NCI-H1092 (cell line): ENCODE measurements at places on chromosomes 1 and 21.

GRCh38 chr1:220652995-220653394 is 37.2 kb upstream of the C1orf115 start:
- no peak for DNase-seq

DNA sequence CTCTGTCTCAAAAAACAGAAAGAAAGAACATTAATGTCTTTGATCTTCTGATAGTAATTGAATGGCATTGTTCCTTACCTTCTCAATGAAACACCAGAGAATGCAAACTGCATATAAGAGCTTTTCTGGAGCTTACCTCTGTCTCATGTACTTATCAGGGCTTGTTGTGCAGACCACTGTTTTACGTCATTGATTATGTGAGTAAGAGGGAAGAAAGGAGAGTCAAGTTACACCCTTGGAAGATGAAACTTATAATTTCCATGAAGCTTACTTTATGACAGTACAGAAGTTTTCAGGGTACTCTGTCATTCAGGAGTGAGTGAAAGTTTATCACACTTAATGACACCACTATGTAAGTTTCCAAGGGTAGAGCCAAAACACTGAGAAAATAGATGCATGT is 49.0 kb upstream of the MAB21L3 start:
- DNase-seq = no peak

- DNase-seq = no peak
These were observed 64.0 kb upstream of the KCNK2 start for GRCh38 chr1:215018555-215018954.

DNA sequence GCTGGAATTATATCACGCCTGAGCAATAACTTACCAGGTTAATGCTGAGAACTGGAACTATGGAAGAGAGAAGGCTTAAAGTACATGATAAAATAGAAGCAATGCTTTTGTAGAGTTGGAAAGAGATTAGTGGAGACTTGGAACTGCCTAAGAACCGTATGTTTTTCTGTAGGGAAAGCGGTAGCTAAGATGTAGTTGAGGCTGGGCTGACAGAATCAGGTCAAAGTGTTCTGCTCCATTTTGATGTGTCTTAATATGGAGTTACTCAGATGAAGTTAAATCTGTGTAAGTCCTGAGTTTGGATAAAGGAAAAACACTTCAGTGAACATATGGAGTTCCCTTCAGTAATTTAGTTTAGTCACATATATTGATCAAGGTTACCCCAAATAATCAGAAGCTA is 860.9 kb upstream of the CXADR start:
- DNase-seq = no peak

- DNase-seq = no peak
These were observed 35.5 kb downstream of the SLC26A9 start for GRCh38 chr1:205907794-205908193.

DNA sequence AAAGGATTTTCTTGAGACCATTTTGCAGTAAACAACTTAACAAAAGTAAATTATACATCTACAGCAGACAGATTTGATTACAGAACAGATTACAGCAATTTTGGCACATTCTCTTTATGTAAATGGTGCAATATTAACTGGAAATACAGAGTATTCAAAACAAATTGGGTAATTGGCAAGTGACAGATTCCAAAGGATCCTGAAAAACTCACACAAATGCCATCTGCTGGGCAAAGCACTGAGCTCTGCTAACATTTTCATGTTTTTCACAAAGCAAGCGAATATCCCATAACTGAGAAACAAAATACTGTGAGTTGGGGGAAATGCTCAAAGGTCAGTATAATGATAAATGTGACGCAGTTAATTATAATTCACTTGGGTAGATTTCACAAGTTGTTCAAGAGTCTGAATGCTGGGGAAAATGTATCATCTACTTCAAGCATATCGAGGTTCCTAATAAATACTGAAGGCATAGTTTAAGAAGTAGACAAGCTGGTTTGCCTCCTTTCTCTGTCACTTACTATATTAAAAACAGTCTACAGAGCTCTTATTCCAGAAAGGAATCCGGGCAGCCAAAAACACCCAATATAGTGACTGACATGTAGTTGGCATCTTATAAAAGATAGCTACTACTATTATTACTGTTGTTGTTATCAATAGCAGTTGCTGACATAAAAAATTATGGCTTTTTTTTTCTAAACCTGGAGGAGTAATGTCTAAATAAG is 75.8 kb upstream of the SDC3 start:
- no peak for DNase-seq

GRCh38 chr1:96519851-96520578 is 201.6 kb upstream of the PTBP2 start:
- no peak for DNase-seq

DNA sequence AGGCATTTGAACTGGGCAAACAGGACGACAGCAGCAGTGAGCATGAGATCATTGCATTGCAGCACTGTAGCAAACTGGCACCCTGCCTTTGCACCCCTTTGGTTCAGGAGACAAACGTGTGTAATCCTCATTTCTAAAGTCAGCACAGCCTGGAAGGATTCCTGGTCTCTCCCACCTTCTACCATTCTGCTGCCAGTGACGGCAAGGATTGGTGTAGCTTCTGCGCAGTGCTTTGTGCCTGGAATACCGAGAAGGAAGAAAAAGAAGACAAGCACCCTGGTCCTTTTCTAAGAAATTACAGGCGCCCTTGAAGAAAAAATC is 805.3 kb downstream of the USP25 start:
- peak; percentile 55 for DNase-seq

DNA sequence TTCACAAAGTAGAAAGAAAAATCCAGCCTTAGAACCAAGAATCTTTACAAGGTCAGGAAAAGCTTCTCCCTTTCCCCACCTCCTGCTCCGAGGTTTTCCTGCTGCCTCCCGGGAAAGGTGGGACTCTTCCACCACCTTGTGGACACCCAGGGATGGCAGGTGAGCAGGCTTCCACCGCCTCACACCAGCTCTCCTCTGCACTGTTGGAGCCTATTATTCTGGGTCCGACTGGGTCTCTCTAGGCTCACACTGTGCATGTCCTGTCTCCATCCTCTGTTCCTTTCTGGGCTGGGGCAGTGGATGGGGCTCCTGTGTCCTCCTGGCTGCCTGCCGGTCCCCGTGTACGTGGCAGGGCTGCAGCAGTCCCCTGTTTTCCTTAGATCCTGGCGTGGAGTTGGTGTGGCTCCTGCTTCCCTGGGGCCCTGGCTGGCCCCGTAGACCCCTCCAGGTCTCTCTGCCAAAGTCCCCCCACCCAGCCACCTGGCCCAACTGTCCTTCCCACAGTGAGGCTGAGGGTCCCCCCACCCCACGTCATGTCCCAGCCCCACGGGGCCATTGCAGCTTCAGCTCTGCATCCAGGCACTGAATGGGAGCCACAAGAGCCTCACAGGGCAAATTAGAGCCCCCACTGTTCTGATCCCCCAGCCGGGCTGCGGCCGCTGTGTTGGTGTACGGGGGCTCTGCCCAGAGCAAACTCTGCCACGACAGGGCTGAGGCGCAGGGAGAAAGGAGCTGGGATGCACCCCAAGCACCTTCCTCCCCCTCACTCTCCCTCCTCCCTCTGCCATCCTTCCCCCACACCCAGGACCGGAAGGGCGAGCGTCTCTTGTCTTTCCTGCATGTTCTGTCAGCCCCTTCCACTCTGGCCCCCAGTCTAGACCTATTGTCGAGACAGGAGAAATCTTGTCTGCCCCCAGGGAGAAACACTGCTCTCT is 3.3 kb upstream of the SLC45A1 start:
- DNase-seq = peak; percentile 71

GRCh38 chr21:44431300-44431699 is 24.0 kb upstream of the LRRC3 start:
- DNase-seq = no peak

DNA sequence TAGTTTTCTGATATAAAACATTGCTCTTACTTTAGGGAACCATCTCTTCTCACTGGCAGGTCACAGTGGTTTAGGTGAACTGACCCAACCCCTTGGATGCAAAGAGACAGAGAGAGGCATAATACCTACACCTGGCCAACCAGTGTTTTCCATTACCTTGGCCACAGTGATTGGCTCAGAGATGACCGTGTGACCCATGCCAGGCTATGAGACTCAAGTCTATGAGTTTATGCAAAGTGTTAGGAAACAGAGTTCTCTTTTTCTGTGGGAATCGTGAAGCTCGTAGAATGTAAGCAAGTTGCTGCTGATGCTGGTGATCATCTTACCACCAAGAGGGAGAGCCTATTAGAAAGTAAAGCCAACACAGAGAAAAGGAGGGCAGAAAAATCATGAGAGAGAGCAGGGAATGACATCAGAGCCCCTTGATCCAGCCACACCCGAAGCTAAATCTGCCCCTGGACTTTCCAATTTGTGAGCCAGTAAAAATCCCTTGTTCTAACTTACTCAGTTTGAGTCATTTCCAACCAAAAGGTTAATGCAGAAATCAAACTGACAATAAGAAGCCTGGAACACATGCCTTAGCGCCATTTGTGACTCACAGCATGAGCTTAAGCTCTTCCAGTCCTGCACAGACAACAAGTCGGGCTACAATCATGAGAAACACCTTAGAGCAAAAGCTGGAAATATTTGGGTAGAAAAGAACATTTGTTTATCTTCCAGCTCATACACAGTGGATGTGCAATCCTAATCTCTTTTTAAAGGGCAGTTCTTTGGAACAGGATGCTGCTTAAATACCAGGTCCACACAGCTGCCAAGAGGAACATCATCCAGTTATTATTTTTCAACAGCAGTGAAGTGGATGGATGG is 81.3 kb upstream of the KAZN start:
- DNase-seq = no peak

GRCh38 chr1:183630748-183631147 is 4.8 kb downstream of the ARPC5 start:
- no peak for DNase-seq

GRCh38 chr1:12619792-12620487 is 1.9 kb upstream of the DHRS3 start:
- peak; percentile 85 for DNase-seq

DNA sequence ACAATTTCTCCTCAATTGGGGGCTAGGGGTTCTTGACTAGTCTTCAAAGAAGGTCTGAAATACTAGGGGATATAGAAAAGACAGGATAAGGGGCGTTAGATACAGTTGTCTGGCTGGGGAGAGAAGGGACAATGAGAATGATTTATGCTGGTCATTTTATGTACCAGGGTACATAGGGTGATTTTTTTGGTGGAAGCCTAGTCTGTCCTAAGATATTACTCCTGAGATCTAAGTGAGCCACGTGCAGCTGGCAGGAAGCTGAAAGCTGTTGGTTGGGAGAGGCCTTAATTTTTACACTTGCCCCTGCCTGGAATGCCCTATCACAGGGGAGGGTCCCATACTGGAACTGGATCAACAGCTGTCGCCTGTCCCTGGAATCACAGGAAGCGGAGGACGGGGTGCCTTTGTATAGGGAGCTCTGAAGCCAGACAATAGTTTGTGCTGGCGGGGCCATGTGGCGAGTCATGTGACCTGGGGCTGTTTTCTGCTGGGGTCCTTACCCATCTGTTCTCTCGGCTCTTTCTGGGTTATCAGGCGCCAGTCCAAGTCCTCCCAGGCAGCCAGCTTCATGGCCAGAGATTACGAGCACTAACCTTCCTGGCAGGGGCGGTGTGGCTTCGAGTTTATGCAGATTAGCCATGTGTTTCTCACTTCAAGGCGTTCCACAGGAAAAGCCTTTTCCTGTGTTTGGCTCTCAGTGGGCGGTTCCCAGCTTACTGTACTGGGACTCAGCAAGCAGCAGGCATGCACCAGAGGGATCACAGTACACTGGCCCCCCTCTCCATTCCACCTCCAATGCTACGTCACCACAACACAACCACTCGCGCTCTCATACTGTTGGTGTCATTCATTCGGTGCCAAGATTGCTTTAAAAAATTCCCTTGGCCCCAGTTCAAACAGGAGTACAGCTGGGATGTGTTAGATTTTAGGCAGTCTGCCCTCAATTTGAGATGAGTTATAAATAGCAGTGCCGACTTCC is 27.5 kb downstream of the ARID1A start:
- peak; percentile 79 for DNase-seq

- no peak for DNase-seq
These were observed 151.7 kb downstream of the SEC16B start for GRCh38 chr1:177817937-177818875.

GRCh38 chr1:99657213-99658030 is 11.5 kb downstream of the PALMD start:
- no peak for DNase-seq

DNA sequence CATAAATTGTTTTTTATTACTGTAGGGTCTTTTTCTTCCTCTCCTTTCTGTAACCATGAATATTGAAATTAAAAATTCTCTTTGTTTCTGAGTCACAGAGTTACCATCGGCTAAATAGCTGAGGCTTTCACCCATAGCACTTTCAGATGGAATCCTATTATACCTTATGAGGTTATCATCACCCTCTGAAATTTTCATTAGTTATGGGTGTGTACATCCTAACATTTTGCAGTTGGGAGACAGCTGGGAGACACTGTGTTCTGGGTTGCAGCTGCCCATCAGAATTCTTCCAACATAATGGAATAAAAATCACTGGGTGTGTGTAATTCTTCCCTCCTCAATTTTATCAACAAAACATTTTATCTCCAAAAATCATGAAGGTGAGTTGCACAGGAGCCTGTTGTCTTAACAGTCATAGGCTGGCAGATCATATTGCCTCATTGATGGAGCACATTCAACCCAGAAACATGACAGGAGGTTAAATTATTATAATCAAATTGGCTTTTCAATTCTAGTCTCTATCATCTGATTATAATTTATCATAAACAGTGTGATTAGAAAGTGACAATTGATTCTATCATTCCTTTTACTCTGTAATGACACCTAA is 17.4 kb downstream of the CYYR1 start:
- no peak for DNase-seq

DNA sequence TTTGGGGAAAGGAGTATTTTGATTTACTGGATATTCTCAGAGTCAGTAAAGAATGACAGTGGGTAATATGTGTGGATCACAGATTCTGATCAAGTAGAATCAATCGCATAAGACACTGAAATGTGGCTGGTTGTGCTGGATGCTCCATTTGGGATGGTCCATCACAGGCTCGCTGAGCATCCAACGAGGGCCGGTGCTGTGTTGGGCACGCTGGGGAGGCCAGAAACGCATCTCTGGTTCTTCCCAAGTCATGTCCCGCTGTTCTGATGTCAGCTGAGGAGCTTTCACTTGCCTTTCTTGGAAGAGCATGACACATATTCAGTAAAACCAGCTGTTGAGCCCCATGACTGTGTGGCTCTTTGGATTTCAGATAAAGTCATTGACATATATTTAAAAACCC is 72.0 kb downstream of the UMODL1 start:
- no peak for DNase-seq

GRCh38 chr1:168438626-168439025 is 105.2 kb downstream of the XCL2 start:
- DNase-seq = no peak

DNA sequence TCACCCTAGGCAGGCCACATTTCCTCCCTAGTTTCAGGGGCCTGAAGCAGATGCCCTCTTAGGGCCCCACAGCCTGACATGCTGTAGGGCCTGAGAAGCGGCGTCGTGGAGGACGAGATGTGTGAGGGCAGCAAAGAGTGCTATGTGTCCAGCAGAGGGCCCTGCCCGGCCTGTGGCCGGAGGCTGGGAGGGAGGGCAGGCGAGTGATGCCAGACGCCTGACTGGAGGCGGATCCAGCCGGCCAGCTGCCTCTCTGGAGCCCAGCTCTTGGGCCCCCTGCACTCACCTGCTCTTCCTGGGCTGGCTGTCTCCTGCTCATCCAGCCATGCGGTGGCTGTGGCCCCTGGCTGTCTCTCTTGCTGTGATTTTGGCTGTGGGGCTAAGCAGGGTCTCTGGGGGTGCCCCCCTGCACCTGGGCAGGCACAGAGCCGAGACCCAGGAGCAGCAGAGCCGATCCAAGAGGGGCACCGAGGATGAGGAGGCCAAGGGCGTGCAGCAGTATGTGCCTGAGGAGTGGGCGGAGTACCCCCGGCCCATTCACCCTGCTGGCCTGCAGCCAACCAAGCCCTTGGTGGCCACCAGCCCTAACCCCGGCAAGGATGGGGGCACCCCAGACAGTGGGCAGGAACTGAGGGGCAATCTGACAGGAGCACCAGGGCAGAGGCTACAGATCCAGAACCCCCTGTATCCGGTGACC is at the start of gene GPR37L1:
Gene GPR37L1, plus strand, starts transcription at position 279 of the 697 bp plus-strand sequence. Its CDS starts 47 bp downstream, at position 326.
- DNase-seq = peak; percentile 35
